HS-5 (cell line): ENCODE measurements at places on chromosomes 3 and 15.
A peak's percentile ranks its signal among the peaks of the same experiment; 100 is the strongest.

- DNase-seq = no peak
Observed at GRCh38 chr3:192675958-192676649, 51.2 kb downstream of the FGF12 start.

- DNase-seq = no peak
Observed at GRCh38 chr15:29461877-29462276, 192.3 kb upstream of the NSMCE3 start.

DNA sequence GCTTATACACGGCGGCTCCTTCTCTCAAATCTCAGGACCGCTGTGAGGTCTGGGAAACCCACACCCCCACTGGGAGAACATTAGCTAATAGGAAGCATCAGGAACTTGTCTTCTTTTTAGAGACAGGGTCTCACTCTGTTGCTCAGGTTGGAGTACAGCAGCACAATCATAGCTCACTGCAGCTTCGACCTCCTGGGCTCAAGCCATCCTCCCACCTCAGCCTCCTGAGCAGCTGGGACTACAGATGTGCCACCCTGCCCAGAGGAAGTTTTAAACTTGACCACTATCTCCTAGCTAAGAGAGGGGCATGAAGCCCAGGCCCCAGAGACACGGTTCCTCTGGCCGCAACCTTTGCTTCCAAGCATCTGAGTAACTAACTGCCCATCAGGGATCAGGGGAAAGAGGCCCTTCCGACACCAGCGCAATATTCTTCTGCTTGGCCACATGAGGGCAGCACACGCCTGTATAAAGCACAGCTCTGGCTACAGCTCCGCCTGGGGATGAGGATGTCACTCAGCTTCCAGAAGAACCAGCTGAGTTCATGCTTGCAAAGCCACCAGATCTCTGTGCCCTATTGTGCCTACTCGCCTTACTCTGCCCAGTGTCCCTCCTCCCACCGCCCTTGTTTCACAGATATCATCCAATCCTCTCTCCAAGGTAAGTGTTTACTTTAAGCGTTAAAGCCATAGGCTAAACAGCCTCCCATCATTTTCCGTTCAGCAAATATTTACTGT, 57.6 kb upstream of the SLC6A11 start:
- peak; percentile 33 for DNase-seq

DNA sequence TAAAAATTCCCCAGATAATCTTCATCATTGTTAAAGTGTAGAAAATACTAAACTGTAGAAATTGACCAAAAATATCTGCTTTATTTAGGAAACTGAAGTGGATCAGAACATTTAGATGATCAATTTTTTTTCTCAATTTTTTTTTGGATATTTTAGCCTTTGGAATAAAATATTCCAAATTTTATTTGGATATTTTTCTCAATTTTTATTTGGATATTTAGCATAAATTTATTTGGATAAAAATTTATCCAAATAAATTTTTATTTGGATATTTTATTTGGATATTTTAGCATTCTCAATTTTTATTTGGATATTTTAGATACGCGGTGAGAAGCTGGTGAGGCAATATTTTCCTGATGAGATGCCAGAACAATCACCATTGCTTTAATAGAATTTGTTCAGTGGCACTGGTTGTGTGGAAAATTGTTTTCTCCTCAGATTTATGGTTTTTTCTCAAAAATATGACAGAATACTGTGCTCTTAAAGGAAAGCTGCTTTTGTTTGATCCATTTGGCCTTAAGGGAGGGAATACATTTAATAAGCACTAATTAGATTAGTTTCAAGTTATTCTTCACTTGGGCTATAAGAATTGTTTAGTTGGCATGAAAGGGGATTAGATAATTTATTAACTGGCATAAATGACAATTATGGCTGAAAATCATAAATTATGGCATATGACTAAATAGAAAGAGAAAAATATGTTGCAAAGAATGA, 470.1 kb downstream of the MFSD1 start:
- DNase-seq = no peak

DNA sequence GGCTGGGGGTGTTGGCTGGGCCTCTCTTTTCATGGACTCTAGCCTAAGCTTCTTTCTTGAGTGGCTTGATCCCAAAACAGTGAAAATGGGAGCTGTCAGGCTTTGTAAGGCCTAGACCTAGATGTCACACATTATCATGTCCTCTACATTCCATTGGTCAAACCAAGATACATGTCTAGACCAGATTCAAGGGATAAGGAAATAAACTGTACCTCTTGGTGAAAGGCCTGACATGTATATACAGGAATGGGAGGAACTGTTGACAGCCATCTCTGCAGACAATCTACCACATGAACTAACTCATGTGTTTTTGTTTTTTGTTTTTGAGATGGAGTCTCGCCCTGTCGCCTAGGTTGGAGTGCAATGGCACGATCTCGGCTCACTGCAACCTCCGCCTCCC, 11.1 kb upstream of the RPP25 start:
- no peak for DNase-seq
